Right cardiac atrium (tissue), 5 donors: ENCODE measurements at places on chromosomes 16 and 17. TPM values are rescaled to one million over a fixed set of nuclear protein-coding genes. Genes with fewer than 3 reads are reported as not detected.

Gene OTOP2
- not detected for polyA plus RNA-seq

Gene MT3
- polyA plus RNA-seq = 24.7 TPM

Gene MSLN
- not detected for polyA plus RNA-seq

Gene IL34
- 1.9 TPM for polyA plus RNA-seq

Gene TNFSF13
- polyA plus RNA-seq = 15.3 TPM

GRCh38 chr17:61409301-61410112 lies 9.9 kb downstream of the TBX2 start:
- peak; percentile 88 for DNase-seq

- DNase-seq = no peak
Observed at GRCh38 chr16:81863630-81864352, 84.7 kb downstream of the PLCG2 start.

DNA sequence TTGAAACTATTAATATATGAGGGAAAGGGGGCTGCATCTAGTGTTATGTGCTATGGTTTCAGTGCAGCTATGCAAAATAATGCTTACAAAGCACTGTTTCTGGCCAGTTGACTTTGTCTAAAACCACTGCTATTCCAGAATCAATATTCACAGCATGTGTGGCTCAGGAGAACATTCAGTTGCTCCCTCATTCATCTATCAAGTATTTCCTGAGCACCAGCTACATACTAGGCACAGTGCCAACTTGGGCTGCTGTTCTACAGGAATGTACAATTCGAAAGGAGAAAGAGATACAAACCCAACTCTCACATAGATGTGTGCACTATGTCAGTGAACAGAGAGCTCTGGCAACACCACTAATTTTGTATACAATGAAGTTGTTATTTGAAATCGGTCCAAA lies 183.0 kb downstream of the PHKB start:
- peak; percentile 15 for DNase-seq

DNA sequence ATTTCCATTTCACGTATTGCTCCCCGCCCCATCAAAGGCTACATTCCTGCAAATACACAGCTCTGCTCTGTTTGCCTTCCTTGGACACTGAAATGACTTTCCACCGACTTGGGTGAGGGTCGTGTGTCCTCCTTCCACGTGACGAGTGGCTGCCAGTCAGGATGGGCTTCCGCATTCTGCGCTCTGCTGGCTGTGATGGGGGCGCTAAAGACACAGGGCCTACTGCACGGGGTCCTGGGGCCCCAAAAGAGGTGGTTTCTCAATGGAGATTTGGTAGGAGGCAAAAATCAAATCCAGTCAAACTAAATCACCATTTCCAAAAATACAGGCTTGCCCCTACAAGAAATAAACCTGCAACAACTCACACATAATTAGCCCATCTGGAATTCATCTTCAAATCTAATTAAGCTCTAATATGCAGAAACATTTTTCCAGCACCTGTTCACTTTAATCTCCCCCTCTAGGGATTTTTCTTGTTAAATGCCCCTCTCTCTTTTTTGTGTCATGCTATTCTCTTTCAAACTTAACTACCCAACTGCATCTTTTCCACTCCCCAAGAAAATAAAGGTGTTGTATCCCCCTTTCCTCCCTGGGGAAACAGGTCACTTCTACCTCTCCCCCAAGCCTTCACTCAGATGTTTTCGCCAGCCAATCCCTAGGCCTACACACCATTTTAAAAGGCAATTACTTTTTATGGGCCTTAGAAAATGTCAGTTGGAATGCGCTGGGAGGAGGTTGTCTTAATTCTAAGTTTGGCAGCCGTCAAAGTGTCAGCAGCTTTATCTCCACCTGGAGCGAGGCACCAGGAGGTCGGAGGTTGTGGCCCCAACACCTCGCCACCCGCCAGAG lies 21.9 kb upstream of the FAAP100 start:
- DNase-seq = no peak

DNA sequence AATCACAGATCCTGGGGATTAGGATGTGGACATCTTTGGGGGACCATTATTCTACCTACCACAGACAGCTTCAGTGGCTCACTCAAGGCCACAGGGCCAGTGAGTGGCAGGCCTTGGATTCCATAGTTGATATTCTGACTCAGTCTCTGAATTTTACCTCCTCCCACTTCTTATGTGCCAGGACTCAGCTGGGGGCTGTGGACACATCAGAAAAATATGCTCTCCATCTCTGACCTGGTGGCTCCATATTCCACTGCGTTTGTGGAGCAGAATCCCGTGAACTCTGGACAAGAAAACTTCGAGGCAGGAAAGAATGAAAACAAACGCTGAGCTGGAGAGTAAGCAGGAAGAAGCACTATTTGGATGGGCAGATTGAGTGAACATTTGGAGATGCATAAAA lies 301.8 kb upstream of the MAF start:
- no peak for DNase-seq

DNA sequence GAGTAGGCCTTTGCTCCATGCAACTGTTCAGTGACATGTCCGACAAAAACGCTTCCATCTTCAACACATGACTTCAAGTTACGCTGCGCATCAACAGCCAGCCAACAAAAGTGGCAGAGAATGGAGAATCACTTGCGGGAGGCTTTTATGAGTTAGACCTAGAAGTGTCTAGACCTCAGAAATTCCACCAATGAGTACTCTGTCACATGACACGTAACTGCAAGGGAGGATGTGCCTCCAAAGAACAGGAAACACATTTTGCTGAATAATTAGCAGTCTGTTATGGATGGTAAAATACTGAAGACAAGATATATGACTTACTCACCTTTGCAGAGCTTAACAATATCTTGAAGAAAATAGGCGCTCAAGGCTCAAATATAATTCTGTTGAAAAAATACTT lies 62.1 kb downstream of the MYO1D start:
- no peak for DNase-seq

- DNase-seq = peak; percentile 67
Observed at GRCh38 chr16:1929105-1929504, 10.9 kb upstream of the HS3ST6 start.

DNA sequence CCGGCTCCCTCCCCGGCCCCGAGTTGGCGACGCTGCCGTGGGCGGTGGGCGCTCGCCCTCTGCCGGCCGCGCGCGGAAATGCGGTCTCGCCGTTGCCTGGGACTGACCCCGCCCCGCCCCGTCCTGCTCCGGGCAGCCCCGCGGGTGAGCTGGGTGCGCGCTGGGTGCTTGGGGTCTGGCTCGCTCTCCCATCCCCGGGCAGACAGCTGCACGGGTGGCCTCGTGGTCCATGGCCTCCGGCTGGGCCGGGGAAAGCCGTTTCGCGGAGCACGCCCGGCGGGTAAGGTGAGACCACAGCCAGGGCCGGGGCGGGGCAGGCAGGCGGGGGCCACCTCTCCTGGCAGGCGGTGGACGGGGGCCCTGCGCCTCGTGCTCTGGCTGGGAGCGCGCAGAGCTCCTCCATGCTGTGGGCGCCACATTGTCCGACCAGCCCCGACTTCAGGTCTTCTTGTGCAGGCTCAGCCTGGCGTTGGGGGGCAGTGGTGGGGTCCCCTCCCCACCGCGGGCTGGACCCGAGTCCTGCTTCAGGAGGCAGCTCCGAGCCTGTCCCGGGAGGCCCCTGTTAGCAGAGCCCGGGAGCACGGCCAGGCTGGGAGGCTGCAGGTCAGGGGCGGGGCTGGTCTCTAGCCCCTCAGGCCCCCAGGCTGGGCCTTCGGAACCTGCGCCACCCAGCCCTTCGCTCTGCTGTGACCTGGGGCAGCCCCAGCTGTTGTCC lies 7.0 kb upstream of the C1QTNF8 start:
- peak; percentile 88 for DNase-seq

GRCh38 chr16:30084096-30084815 lies 7.5 kb downstream of the TBX6 start:
- DNase-seq = no peak
